ENCODE measurements at places on chromosomes 13 and 19.

- no peak for DNase-seq
Observed at GRCh38 chr19:41895745-41896580, 13.0 kb downstream of the ARHGEF1 start.

GRCh38 chr13:71830736-71831135 is 36.3 kb downstream of the DACH1 start:
- DNase-seq: no peak

GRCh38 chr13:59409211-59409610 is 754.5 kb downstream of the DIAPH3 start:
- DNase-seq: no peak

GRCh38 chr13:42990291-42991232 is 1.5 kb downstream of the EPSTI1 start:
- no peak for DNase-seq

DNA sequence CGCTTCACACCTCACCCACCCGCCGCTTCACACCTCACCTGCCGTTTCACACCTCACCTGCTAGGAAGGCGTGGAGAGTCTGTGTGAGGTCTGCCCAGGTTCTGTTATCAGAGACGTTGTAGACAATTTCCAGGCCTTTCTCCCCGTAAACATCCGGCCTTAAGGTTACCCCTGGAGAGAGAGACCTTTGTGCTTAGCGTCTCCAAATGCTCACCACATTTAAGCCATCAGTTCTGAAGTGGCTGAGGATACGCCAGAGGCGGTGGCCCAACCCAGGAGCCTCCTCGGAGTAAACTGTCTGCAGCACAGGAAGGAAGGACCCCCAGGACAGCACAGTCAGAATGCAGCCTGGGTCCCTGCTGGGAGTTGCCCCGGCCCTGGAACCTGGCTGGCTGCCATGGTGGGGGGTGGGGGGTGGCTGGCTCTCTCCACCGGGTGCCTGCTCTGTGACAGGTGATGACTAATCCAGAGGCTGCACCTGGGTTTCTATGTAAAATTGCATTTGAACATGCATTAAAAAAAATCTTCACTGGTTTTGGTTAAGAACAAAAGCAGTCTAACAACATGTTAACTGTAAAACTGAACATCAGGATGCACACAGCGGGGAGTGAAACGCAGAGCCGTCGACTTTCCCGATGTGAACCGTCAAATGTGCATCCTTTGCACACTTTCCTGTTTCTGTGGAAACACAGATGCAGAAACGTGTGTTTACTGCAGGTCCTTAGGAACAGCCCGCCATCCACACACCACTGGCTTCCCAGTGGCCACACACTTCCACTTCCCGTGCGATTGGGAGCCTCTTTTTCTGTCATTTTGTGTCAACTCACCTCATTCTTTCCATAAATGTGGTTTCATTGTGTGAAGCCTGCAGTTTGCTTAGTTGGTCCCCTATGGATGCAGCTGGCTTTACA is 4.5 kb downstream of the ATP4B start:
- no peak for DNase-seq

DNA sequence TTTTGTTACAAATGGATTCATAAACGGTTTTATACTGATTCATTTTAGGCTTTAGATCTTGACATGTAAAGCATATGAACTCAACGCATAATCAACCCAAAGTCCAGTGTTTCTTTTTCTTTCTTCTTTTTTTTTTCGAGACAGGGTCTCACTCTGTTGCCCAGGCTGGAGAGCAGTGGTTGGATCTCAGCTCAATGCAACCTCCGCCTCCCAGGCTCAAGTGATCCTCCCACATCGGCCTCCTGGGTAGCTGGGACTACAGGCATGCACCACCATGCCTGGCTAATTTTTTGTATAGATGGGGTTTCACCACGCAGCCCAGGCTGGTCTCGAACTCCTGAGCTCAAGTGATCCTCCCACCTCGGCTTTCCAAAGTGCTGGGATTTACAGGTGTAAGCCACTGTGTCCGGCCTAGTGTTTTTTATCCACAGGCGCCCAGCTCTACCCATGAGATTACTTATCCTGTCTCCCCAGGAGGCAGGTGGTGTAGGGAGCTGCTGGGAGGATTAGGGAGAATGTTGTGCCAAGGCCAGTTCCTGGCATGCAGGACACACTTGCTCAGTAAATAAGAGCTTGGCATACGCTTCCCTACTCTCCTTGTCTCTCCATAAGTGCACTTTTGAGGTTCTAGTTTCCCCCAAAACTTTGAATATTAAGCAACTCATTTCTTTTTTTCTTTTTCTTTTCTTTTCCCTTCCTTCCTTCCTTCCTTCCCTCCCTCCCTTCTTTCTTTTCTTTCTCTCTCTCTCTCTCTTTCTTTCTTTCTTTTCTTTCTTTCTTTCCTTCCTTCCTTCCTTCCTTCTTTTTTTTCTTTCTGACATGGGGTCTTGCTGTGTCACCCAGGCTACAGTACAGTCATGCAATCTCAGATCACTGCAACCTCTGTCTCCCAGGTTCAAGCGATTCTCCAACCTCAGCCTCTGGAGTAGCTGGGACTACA is 4.8 kb upstream of the CEBPA start:
- DNase-seq: no peak

GRCh38 chr13:34340534-34340933 is 522.6 kb downstream of the RFC3 start:
- no peak for DNase-seq

GRCh38 chr13:113748862-113749451 is 10.1 kb upstream of the TMEM255B start:
- DNase-seq: no peak

- DNase-seq: no peak
Observed at GRCh38 chr13:110363010-110363409, 55.9 kb downstream of the COL4A2 start.

DNA sequence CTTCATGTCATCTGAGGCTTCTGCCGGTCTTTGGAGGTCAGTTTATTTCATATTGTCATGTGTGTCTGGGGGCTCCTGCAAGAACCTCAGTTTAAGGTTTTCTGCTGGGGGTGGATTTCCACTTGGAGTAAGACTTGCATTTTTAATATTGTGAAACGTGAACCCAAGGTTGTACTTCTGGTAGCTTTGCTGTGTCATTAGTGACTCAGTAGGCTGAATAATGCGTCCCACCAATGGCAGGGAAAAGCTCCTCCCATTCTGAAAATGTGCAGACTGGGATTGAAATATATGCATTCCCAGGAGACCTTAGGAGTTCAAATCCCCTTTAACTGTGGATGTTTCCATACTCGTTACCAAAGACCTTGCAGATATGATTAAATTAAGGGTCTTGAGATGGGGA is 46.2 kb downstream of the ING1 start:
- no peak for DNase-seq

DNA sequence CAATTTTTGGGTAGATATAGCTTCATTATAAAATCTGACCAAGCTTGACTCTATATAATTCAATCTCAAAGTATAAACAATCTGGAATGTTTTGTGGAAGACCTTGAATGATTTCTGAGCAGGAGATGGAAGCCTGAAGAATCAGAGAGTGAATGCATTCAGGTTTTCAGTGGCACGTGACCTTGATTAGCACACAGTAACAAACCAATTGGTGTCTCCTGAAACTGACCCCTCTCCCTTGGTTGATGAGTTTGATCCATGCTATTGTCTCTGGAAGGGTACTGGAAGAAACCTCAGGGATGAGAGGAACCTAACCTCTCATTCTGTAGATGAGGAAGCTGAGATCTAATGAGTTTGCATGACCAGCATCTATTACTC is 39.6 kb downstream of the PCDH8 start:
- DNase-seq: no peak

GRCh38 chr19:49872245-49873128 is 4.7 kb downstream of the AKT1S1 start:
- DNase-seq: no peak

DNA sequence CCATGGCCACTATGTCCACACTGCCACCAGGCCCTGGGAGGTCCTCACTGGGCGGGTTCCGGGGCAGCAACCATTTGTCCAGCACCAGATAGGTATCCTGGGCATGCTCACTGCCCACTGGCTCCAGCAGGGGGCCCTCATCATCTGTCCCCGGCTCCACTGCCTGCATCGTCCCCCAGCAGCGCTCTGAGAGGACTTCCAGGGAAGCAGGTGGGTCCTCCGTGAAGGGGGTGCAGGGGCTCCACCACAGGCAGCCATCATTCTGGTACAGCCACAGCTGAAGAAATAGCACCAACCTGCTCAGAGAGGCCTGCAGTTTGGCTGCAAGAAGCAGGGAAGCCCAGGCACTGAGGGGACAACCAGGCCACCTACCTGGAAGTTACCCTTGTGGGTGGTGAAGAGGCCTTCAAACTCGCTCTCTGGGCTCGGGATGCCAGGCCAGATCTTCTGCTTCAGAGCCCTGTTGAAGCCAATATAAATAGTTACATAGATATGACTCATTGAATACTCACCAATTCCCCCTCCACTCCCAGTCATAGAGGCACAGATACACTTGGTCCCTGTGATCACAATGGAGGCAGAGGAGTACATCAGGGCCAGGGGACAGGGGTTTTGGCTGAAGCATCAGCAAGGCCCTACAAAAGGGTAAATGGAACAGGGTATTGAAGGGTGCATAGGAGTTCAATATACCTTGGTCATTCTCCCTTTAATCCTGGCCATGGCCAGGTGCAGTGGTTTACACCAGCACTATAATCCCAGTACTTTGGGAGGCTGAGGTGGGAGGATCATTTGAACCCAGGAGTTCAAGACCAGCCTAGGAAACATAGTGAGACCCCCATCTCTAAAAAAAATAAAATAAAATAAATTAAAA is 4.1 kb downstream of the SWSAP1 start:
- peak; percentile 32 for DNase-seq

DNA sequence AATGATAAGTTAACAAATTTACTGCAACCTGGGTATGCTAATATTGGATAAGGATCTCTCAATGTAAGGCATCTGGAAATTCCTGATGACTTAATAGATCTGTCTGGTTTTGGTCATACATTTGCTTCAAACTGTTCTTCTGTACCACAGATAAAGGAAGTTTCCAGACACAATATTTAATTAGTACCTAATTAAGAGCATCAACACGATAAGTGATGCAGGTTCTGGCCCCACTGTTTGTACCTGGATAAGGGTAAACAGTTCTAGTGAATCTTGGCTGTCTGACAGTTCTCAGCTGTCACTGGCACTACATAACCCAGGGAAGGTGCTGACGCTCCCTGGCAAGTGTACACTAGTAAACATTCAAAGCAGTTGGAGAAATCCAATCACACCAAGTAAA is 165.6 kb downstream of the MZT1 start:
- no peak for DNase-seq

DNA sequence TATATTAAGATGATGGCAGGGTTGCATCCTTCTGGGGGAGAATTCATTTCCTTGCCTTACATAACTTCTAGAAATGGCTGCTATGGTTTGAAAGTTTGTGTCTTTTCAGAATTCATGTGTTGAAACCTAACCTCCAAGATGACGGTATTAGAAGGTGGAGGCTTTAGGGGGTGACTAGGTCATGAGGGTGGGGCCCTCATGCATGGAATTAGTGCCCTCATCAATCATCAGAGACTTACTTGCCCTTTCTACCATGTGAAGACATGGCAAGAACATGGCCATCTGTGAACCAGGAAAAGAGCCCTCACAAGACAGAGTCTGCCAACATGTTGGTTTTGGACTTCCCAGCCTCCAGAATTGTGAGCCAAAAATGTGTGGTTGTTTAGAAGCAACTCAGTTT is 14.8 kb upstream of the FCER2 start:
- no peak for DNase-seq

DNA sequence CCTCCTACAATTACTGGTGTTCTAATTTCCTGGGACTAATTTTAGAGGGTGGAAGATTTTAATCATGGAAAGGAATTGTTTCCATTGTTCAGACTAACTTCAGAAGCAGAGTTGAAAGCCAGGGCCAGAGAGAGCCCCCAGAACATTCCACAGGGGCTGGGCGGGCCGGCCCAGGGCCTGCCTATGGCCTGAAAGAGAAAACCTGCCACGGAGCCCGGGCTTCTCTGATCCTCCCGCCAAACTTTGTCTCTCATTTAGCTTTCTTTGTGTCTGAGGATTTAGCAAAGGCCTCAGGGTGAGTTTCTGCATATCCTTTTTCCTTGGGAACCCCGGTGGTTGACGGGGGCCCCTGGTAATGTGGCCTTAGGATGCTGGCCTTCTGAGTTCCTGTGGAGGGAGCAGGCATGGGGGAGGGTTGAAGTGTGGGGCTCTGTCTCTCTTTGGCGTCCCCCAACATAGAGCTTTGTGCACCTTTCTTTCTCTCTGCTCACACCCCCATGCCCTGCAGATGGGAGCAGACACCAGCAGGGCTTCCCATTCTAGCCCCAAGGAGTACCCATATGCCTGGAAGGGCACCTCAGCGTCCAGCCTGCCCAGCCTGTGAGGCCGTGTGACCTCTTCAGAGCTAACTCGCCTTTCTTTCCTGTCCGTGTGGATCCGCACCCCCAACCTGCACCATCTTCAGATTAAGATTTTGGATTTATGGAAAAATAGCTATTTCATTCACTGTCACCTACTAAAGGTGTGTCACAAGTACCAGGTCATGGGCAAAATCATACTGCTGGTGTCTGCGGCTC is 539.5 kb downstream of the FGF9 start:
- DNase-seq: no peak

DNA sequence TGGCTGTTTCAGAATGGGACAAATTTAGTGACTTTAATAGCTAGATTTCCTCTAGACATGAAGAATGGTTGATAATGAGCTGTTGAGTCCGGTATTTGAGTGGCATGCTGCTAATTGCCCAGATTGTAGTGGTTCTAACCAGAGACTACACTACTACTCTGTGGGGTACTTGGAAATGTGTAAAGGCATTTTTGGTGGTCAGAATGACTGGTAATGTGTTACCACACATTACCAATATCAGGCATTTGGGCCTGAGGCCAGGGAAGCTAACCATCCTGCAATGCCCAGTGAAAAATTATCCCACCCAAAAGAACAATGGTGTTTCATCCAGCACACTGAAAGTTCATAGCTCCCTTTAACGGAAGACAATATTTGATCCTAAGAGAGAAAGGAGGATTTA is 17.5 kb upstream of the N4BP2L1 start:
- no peak for DNase-seq

DNA sequence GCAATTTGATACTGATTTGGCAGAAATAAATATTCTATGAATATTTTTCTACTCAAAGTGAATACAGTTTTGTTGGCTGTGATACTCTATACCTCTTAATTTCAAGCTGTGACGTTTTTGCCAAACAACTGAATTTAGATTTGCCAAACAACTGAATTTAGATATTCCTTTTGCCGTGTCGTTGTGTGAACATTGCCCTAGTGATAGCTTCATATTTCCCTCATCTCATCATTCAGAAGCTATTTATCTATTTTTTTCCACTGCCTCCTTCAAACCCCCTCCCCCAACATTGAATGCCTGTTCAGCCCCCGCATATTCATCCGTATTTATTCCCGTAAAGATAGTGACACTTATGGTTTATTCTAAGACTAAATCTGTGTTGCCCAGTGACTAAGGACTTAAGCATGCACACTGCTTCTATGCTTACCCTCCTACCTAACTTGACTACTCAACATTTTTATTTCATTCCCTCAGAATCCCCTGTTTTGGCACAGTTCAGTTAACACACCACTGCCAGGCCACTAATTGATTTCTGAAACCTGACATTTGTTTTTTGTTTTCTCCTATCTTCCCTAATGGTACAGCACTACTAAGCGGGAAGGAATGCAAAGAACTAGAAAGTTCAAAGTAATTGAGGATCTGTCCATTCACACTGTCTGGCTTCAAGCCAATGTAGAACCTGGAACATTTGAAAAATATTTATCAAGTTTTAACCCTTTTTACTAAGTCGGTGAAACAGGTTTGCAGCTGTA is 2.8 kb upstream of the KLF5 start:
- DNase-seq: no peak

GRCh38 chr19:31085125-31085524 is 264.1 kb downstream of the TSHZ3 start:
- no peak for DNase-seq
